ENCODE measurements at places on chromosomes 5 and 9.

GRCh38 chr9:135522931-135523330 is 1.7 kb downstream of the LCN1 start:
- no peak for DNase-seq

DNA sequence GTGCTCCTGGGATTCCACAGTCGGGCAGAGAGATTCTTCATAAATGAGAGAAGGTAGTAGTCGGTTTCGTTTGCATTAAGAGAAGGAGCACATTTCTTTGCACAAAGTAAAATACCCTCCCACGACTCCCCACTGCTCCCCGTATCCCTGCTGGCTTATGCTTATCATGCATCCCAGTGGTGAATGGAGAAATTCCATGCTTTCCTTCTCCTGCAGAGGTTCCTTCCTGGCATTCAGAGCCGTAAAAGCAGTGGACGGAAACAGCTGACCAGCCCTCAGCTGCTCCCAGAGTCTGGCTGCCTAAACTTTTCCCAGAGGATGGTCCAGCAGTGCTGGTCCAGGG is 93.1 kb downstream of the C9orf152 start:
- no peak for DNase-seq

- no peak for DNase-seq
These were observed 106.4 kb downstream of the ERCC6L2 start for GRCh38 chr9:95981761-95982390.

DNA sequence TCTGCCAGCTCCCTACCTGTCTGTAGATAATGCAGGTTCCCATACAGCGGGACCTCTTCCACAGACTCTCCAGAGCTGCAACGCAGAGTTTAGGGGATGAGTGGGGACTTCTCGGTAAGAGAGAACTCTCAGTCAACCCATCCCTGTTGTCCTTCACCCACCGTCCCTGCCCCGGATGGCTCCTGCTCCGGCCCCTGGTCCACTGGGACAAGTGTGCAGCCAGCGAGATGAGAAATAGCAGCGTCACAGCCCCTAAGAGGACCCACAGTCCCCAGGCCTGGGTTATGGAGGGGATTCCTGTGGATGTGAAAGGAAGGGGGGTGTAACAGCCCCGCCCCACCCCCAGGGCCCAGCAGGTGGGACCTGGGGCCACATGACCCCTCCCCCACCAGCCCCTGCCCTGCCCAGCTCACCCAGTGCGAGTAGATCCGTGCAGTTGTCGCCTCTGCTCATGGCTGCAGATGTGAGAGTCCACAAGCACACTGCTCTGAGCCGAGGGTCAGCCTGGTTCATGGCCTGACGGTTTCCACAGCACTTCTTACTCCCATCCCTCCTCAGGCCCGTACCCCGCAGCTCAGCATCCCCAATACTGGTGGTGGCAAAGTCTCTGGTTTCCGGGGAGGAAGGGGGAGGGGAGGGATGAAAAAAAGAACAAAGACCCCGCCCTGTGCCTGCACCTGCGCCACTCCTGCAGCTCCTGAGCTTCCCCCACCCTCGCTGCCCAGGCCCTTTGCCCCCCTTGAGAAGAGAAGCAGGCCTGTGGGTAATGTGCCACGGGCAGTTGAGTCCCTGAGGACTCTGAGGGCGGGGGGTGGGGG is at the start of gene SIT1:
TSS of gene SIT1 (minus strand) at position 591 of the 818 bp plus-strand sequence. CDS start at position 513, 78 bp downstream.
- DNase-seq, result no peak

DNA sequence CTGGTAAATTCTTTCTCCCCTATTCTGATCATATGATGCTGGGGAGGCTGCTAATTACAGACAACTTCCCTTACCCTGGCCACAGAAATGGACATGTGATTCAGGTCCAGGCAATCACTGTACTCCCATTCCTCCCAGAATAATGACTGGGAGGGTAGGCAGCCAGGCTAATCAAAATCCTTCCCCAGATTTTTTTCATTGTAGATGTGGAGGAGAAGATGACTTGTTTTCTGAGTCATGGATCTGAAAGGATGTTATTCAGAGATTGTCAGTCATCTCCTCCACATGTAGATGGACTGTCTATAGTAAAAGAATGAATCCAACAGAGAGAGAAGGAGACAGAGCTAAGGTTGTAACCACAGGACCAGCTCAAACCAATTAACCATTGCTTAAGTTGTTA is 123.9 kb upstream of the PUM3 start:
- DNase-seq, result no peak

DNA sequence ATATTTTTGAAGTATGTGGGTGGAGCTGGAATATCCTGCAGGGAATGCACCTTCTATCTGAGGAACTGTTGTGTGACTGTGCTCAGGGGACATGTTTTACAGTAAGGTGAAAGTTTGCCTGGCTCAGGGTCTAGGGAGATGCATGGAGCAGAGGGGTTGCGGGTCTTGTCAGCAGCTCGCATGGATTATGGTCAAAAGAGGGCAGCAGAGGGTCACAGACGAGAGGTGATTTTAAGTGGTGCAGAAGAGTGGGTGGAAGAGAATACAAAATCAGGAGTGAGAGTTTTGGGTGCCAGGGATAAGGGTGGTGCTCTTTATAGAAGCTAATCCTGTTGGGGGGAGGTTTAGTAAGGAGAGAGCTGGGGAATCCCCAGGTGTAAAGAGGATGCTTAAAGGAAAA is 53.5 kb upstream of the GRIN3A start:
- DNase-seq, result no peak

- no peak for DNase-seq
These were observed 11.8 kb downstream of the HK3 start for GRCh38 chr5:176887252-176887849.

DNA sequence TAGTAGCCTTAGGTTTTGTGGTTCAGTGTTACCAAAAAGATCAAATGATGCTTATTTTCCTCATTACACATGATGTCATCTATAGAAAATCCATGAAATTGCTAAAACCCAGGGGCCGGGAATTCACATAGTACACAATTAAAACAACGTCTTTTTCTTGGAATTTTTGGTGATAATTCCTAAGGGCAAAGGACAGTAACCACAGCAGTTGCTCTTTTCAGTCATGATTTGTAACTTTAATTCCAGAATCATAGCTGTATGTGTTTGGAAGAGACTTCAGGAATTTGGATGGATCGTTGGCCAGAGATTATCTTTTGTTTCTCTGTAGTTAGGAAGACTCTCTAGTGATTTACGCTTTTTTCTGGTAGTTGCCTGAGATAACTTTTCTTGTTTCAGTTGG is 748.7 kb downstream of the TLE4 start:
- DNase-seq, result no peak

DNA sequence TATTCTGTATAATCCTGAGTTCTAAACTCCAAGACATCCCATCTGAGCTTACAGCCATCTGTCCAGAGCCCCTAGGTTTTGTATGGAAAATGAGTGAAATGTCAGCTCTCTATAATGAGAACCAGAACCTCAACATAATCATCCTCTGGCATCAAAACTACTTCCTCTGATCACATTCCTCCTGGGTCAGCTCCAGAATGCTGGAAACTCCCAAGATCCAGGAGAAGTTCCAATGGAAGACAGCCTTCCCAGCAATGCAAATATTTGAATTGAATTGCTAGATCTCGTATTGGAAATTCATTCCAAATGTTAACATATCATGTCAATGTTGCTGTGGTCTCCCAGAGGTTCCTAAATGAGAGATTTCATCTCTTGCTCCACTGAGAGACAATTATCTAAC is 23.8 kb downstream of the C9 start:
- DNase-seq, result no peak

DNA sequence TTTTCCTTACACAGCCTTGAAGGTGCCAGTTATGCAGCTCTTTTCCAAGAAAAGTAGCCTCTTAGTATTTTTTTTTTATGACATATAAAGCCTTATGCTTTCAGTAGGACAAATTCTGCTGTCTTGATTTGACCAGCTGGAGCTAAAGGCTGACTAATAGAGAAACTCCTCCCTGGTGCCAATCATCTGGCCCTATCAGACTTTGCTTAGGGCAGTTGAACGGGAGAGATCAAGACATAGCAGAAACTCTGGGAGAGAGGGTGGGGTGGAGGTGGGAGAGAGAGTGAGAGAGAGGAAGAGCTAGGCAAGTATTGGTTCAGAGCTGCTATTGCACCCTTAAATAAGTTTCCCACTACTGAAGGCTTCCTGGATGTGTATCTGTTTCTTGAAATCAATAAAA is 100.2 kb downstream of the SEC61B start:
- DNase-seq, result no peak

GRCh38 chr5:80139466-80139972 is 104.4 kb downstream of the THBS4 start:
- DNase-seq, result no peak

- no peak for DNase-seq
These were observed 64.5 kb downstream of the PAM start for GRCh38 chr5:102819634-102820033.

GRCh38 chr9:76255781-76256455 is 138.3 kb downstream of the RFK start:
- no peak for DNase-seq

DNA sequence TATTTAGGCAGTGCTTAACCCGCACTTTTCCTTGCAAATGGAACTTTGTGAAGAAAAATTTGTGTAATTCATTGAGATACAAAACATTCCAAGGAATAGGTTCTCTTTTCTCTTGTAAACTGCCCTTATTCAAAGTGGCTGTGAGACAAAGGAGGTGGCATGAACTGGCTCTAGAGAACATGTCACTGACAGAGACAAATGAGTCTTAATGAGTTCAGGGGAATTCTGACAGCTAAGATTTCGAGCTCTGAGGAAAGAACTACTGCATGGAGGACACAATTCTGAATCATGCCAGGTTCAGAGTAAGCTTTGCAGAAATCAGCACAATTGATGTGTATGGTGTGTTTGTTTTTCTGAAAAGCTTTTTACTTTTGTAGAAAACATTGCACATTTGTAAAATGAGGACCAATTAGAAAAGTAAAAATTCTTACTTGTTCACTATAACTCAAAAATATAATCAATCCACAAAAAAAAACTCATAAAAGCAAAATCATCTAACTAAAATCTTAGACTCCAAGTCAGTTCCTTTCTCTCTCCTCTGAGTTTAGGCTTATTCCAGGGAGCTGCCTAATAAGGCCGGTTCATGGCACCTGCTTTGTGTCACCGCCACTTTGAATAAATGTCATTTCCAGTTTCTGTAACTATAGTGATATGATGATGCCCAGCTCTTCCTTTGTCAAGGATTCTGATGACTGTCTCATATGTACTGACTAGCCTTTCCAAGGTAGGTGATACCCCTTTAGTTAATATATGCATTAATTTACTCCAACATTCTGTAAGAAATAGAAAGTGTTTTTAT is 163.2 kb downstream of the HCN1 start:
- DNase-seq, result no peak

- DNase-seq, result no peak
These were observed 4.7 kb upstream of the PLPP7 start for GRCh38 chr9:131284856-131285255.

GRCh38 chr5:6724321-6724929 is 11.2 kb downstream of the TENT4A start:
- no peak for DNase-seq

GRCh38 chr5:140595538-140596300 is 31.1 kb downstream of the SLC35A4 start:
- peak; percentile 47 for DNase-seq

DNA sequence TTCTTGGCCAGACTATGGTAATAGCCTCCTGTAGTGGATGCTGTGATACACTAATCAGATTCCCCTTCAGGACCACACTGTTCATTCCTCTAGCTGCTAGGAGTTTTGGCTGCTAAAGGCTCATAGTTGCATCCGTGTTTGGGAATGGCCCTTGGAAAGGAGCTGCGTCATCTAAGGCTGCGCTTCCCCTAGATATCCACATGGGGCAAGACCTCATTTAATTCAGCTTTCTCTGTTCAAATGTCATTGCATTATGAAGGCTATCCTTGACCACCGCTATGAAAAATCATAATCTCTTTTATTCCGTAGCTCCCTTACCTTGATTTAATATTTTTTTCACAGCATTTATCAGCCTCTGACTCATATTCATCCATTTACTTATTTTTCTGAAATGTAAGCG is 258.3 kb upstream of the NR4A3 start:
- no peak for DNase-seq

DNA sequence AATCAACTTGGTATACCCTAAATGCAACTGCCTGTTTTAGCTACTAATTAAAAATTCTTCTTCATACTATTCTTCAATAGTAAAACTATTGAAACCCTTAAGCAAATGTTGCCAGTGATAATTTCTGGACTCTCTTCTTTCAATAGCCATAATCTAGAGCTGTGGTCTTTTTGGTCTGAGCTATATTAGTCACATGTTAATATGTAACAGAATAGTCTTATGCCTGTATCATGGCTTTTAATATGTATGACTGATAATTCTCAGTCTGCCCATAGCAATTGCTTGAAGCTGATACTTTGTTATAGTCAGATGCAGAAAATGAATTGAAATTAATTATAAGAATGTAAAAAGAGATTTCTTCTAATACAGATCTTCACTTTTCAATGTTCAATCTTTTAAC is 1871.9 kb upstream of the CDH6 start:
- no peak for DNase-seq

- DNase-seq, result no peak
These were observed 20.3 kb downstream of the FNBP1 start for GRCh38 chr9:130022566-130023143.

- no peak for DNase-seq
These were observed 16.1 kb downstream of the TXN start for GRCh38 chr9:110240198-110240597.

GRCh38 chr5:138351517-138351916 is 968 bp upstream of the KDM3B start:
- DNase-seq, result no peak

GRCh38 chr5:59813761-59814536 is 79.6 kb downstream of the PDE4D start:
- DNase-seq, result peak; percentile 32

- no peak for DNase-seq
These were observed 86.0 kb downstream of the RXRA start for GRCh38 chr9:134412298-134412711.

DNA sequence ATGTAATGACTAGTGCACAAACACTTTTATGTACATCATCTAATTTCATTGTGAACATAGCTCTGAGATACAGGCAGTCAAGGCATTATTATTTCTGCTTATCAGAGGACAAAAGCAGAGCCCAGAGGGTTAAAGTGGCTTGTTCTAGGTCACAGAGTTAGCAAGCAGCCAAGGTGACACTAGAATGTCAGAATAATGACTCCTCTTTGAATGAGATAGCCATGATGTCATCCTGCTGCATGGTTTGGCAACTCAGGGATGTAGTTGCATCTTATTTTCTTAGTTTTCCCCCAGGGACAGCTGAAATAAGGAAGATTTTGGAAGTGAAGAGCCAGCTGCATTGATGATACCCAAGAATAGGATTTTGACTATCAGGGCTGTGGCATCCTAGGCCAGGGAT is 54.4 kb downstream of the KCNV2 start:
- no peak for DNase-seq

- no peak for DNase-seq
These were observed 410.2 kb upstream of the SLC30A5 start for GRCh38 chr5:68683632-68684036.

DNA sequence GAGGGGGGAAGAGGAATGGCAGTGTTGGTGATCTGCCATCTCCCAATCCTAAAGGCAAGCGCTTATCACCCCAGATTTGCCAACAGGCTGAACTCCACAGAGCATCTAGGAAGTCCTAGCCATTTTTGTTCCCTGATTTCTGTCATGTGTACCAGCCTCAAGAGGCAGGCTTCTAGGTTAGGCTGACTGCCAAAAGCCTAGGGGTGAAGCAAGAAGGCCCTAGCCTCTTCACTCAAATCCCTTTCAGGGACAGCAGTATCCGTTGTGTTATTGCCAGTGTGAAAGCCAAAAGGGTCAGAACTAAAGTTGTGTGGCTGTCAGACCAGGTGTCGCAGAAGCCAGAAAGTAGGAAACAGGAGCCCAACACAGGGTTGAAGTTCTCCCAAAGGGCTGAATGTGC is 14.7 kb downstream of the IGIP start:
- DNase-seq, result no peak
